ENCODE measurements at places on chromosomes 6 and 20.

DNA sequence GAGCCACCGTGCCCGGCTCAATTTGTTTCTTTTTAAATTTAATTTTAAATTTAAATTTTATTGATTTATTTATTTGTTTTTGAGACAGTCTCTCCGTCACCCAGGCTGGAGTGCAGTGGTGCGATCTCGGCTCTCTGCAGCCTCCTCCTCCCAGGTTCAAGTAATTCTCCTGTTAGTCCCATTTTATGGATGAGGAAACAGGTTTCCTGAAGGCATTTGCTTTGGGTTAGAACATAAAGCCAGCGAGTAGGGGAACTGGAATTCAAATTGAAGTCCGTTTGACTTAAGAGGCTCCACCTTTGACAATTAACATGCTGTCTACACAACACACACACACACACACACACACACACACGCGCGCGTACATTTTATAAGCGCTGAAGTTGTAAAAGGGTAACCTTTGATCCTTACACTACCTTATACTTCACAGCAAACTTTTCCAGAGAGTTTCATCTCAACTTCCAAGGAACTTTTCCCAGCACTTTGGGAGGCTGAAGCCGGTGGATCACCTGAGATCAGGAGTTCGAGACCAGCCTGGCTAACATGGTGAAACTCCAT, 232.0 kb downstream of the BCAS1 start:
- no peak for DNase-seq

- DNase-seq = no peak
Measured at GRCh38 chr6:105651969-105652368, 249.1 kb upstream of the PREP start.

GRCh38 chr6:4291453-4292403, 156.4 kb upstream of the ECI2 start:
- DNase-seq = peak; percentile 63

GRCh38 chr6:42899871-42900270, 16.0 kb upstream of the PTCRA start:
- DNase-seq = no peak

DNA sequence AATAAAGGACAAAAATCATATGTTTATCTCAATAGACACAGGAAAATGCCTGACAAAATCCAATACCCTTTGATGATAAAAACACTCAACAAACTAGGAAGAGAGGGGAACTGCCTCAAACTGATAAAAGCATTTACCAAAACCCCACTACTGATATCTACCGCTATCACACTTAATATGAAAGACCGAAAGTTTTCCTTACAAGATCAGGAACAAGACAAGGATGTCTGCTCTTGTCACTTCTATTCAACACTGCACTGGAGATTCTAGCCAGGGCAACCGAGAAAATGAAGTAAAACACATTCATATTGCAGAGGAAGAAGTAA, 25.1 kb downstream of the GZF1 start:
- DNase-seq = peak; percentile 67

DNA sequence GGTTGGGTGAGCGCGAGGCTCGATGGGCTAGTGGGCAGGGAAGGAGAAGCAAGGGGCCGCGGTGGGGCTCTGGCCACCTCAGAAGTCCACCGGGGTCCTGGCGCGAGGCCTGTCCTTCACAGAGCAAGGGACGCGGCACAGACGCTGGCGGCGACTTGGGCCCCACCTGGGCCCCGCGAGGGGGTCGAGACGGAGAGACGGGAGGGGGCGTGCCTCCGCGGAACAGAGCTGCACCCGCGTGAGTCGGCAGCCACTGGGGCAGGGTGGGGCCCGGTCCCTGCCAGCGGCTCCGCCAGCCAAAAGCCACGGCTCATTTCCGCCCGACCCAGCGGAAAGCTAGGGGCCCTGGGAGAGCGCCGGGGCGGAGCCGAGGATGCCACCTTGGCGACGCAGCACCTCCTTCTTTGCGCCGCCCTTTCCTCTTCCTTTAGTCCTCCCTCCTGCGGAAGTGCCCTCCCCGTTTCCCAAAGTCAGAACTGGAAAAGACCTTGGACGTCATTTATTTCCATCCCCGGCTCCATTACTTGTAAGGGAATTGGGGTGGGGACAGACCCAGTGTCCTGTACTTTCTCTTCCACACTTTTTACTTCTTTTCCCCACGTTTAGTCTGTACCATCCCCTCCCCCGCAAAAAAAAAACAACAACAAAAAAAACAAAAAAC, at the start of gene CUL7:
Gene CUL7, minus strand, starts transcription at position 307 of the 661 bp plus-strand sequence. CDS start 1,063 bp downstream, outside the sequence.
- peak; percentile 98 for DNase-seq

DNA sequence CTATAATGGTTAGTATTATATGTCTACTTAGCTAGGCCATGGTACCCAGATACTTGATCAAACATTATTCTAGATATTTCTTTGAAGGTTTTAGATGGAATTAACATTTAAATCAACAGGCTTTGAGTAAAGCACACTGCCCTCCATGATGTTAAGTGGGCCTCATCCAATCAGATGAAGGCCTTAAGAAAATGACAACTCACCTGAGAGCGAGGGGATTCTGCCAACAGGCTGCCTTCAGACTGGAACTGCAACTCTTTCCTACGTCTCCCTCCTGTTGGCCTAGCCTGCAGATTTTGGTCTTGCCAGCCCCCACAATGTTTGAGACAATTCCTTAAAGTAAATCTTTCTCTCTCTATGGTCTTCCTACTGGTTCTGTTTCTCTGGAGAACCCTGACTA, 137.3 kb downstream of the AHI1 start:
- no peak for DNase-seq

DNA sequence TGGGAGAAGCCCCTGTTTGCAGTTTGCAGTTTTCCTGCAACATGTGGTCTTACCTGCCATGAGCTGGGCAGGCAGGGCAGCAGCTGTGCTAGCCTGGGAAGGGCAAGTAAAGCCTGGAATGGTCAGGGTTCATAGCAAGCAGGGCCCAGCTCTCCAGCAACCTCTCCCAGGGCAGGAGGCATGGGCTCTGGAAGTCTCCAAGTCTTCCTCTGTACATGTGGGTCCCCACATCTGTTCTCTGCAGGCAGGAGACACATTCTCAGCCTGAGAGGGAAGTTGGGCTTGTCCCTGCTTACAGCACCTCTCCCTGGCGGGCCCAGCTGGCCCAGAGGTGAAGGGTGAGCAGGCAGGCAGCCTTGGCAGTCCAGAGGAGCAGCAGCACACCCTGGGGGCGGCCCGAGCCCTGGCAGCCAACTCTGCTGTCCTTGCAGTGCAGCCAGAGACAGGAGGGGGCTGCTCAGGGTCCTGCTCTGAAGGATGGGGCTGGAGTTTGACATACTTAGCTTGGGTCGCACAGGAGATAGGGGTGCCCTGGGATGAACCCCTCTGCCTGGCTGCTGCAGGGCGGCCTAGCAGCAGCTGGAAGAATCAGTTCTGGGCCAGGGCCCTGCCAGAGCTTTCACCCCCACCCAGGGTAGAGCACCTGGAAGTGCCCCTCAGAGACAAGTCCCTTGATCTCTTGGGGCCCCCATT, 176.0 kb downstream of the MRPL14 start:
- DNase-seq = peak; percentile 88

- DNase-seq = no peak
Measured at GRCh38 chr20:64189530-64189966, 25.3 kb downstream of the MYT1 start.

- DNase-seq = no peak
Measured at GRCh38 chr6:166720856-166721255, 93.8 kb upstream of the RPS6KA2 start.

GRCh38 chr6:158717341-158718330, 67.8 kb downstream of the SYTL3 start:
- DNase-seq = no peak

DNA sequence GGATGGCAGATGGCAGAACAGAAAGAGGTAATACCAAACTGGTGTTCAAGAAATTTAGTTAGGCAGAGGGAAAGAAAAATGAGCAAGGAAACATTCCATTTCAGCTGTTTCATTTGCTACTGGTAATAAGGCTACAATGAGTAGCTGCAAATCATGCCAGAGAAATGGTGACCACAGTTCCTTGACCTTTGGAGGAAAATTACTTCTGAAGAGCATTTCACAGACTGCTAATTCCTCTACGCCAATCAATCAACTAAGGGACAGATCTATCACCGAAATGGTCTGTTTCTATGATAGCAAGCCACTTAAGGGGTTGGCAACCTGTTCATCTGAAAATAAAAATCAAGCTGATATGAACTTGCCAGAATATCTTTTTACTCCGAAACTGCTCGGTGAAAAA, 119.5 kb downstream of the PTPRK start:
- peak; percentile 38 for DNase-seq

DNA sequence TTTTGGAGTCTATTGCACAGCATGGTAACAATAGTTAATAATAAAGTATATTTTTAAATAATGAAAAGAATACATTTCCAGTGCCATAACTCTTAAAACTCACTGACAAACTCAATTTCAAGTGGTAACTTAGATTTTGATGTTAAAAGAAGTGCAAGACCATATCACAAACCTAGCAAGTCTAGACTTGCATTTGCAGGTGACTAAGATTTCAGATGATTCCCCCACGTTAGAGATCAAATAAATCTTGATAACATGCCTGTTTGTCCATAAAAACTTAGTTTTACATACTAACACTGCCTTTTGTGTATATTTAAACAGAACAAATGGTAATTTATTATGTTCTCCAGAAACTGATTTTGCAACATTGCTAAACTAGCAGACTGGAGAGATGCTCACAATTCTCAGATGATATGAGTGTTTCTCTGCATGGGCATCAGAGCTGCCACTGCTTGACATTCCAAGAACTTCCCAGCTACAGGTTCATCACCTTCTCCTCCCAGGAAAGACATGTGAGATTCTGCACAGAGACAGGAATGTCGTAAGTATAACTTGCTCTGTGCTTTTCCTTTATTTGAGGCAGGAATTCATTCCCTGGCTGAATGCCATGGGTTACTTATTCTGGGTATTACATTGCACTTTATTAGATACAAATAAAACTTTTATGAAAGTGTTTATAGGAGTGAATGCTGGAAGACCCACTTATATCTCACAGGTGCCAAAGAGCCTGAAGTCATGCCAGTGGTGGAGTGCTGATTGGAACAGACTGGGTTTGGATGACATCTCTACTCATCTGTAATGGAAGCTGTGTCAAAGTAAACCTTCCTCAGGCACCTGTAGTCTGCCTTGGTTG, 160.2 kb upstream of the FOXA2 start:
- no peak for DNase-seq

DNA sequence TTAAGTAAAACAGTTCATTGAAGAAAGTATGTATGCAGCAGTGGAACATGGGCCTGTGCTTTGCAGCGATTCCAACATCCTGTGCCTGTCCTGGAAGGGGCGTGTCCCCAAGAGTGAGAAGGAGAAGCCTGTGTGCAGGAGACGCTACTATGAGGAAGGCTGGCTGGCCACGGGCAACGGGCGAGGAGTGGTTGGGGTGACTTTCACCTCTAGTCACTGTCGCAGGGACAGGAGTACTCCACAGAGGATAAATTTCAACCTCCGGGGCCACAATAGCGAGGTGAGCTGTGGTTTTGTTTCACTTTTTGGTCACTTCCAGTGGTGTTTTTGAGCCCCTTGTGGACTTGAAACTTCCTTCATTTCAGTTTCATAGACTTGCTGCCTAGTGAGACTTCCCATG, 1.7 kb downstream of the TULP4 start:
- no peak for DNase-seq

DNA sequence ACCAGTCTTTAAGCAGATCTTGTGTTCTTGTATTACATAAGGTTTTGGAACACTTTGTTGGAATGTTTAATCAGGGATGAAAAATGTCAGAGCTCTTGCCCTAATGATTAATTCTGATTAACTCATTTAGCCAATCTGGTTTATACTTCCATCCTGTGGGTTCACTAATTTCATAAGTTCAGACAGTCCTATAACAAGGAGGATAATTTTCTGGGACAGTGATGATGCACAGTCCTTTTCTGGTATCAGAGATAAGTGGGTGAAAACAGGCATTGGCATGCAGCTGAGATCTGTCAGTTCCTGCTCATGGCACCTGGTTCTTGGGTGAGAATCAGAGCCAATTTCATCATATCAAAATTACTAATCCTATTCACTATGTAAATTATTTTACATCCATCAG, 125.0 kb upstream of the LAMA2 start:
- DNase-seq = no peak

GRCh38 chr6:169256518-169256917, 2.9 kb upstream of the THBS2 start:
- no peak for DNase-seq

DNA sequence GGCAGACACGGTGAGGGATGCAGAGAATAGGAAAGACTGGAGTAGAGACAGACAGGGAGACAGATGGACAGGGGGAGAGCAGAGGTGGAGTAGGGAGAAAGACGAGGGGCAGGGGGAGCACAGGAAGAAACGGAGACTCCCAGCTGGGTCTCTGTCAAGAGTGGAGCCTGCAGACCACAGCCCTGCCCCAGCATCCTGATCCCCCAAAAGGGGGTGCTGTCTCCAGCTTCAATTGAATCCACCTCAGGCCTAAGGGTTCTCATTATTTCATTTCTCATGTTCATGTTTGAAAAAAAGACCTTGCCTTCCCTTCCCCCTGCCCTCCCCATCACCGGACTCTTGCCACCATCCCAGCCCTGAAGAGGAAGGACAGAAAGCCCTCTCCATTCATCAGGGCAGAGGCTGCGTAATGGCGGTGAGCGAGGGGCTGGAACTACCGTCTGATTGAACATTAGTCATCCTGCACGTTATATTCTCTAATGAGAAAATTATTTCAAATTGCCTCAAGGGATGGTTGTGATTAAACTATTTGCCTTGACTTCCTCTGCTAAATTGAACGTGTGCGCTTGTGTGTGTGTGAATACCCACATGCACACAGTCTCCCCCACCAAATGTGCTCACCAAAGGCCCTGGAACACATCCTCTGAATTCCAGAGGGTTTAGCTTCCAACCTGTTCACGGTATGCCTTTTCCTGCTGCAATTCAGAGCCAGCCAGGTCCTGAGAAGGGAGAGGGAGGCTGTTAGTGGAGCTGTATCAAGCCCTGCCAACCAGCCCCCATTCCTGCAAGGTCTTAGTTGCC, 98.3 kb downstream of the CDC5L start:
- no peak for DNase-seq

- DNase-seq = no peak
Measured at GRCh38 chr6:107509506-107509905, 19.6 kb downstream of the SOBP start.

DNA sequence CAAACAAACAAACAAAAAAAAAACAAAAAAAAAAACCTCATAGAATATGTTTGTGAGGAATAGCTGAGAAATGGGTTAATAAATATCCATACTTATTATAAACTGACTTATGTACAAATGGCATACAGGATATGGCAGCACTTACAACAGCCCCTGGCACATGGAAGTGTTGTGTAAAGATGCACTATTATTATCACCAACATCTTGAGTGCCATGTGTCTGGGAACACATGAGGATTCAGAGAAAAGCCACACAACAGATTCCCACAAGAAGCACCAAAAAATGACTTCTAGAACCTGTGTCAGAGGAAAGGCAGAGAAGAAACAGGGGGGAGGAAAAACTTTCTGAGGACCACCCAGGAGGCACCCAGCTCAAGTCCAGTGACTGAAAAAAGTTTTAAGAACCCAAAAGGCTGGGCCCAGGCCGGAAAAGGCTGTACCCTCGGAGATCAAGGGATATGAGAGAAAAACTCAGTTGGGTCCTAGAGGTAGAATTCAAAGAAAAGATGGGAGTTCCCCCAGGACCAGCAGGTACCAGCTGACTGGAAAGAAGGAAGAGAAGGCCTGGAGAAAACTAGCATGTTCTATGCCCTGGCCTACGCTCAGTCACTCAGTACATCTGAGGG, 9.4 kb upstream of the TAF8 start:
- DNase-seq = peak; percentile 42

- peak; percentile 62 for DNase-seq
Measured at GRCh38 chr20:41029150-41029901, 704 bp downstream of the TOP1 start.

Data from OCI-M1 (cell line).